Neural progenitor cell (in vitro differentiated cells): ENCODE measurements at places on chromosomes 13 and 19.

DNA sequence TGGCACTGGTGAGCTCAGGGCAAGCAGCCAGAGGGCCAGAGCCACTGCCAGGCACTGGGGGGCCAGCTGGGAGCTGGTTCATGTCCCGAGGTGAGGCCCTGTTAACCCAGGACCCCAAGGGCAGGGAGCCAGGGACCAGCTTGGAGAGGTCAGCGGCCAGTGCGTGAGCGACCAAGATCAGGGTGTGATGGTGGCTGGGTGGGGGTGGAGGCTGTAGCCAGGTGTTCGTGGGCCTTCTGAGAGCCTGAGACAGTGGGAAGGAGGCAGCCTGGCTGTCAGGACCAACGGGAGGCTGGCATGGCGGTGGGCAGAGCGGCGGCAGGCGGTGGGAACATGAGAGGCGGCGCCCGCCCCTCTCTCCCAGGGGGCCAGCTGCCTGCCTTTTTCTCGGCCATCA lies 8.1 kb upstream of the KPTN start:
- no peak for DNase-seq

GRCh38 chr19:16851031-16851712 lies 22.0 kb downstream of the SIN3B start:
- DNase-seq: no peak

- no peak for DNase-seq
Observed at GRCh38 chr13:98189841-98190505, 12.9 kb upstream of the RNF113B start.

GRCh38 chr19:3075605-3076431 lies 13.5 kb upstream of the TLE5 start:
- peak; percentile 74 for DNase-seq

DNA sequence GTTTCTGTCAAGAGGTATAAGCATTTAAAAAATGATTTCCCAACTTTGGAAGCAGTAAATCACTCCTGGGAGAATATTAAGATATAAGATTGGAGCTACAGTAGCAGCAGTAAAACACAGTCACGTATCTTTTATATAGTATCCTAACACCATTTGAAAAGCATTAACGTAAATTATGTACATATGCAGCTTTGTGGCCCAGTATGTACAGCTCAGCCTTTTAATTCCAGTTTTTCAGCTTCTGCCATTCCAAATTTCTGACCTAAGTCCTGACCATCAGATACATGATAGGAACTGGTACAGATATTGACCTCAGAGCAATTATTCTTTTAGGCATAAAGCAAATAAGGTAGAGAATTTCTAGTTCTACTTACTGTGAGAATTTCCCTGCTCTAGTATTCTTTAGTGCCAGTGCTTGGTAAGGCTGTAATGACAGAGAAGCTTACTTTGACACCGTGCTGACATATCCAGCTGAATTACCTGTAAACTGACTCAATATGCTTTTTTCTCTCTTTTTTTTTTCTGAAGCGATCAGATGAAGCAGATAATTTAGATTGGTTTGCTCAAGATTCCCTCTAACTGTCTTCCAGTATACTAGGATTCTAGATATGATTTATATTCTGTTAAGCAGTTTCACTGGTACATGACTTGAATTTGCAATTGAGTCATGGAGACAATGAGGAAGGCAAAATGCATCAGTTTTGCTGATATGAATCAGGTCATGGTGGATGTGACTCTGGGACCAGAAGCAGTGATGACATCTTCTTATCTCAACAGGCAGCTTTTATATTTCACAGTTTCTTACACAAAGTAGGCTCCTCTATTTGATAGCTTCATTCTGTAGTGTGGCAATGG lies 703.6 kb downstream of the SLITRK6 start:
- no peak for DNase-seq

GRCh38 chr13:77767413-77767812 lies 69.9 kb downstream of the SLAIN1 start:
- no peak for DNase-seq
